Tibial artery (tissue), 4 donors: ENCODE measurements at places on chromosomes 1 and 21.

DNA sequence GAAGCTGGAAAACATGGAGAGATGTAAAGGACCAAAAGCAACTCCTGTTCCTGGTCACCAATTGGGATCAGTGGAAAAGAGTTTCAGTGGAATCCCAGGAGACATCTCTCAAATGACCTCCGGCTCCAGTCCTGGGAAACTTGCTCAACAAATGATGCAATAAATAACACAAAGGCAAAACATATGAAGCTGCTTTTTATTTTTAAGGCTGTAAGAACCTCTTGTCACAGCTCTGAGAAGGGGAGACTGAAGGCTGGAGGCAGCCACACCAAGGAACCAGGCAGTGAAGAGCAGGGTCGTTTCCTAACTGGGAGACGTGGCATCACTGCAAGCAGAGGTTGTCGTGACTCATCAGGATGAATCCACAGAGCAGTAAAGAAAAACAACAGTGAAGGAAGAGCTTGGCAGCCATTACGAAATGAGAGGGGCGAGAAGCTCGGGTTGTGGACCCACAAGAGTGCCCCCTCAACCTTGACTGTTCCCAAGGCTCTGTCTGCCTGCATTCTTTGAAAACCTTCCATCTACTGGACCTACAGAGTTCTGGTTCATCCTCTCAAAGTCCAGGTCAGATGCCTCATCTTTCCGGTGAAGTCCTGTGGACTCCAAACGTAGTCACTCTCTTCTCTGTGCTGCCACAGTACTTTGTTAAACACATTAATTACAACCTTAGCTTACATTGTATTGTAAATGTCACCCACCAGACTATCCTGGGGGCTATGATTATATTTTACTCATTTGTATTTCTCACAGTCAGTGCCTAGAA, 32.1 kb downstream of the JAK1 start:
- H3K4me3 ChIP-seq, result no peak overlapping the region
- peak; percentile 41 for DNase-seq
- peak overlapping the region; percentile 70 for H3K27ac ChIP-seq
- peaks cover 32% of the 10 kb centered on the region for H3K4me1 ChIP-seq
- no peaks in the 10 kb centered on the region for H3K27me3 ChIP-seq
- no peaks in the 10 kb centered on the region for H3K36me3 ChIP-seq

DNA sequence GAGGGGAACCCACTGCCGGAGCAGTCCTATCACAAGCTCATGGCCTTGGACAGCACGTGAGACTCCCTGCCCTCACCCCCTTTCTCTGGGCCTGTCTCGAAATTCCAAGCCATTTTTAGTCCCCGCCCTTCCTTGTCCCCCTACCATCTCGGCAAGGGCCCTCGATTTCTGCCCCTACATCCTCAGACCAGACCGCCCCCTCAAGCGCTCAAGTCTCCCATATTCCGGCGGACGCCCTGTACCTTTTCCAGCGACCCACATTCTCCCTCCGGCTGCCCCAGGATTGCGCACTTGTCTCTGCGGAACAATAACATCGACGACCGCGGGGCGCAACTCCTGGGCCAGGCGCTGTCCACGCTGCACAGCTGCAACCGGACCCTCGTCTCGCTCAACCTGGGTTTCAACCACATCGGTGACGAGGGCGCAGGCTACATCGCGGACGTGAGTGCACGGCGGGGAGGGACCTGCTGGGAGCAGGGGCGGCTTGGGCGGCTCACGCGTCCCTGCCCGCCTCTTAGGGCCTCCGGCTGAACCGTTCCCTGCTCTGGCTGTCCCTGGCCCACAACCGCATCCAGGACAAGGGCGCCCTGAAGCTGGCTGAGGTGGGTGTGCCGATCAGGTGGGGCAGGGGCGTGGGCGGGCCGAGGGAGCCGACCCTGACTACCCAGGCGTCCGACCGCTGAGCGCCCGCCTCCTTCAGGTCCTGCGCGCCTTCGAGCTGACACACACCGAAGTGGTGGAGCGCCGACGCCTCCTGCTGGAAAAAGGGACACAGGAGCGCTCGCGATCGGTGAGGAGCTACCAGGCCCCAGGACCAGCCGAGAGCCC, 7.0 kb downstream of the LRRC71 start:
- peak overlapping the region; percentile 39 for H3K4me3 ChIP-seq
- no peak overlapping the region for H3K27ac ChIP-seq
- DNase-seq, result peak; percentile 54
- H3K27me3 ChIP-seq, result peaks cover 66% of the 10 kb centered on the region
- peaks cover 23% of the 10 kb centered on the region for H3K4me1 ChIP-seq
- no peaks in the 10 kb centered on the region for H3K36me3 ChIP-seq

GRCh38 chr1:37561133-37562132, 4.7 kb downstream of the DNALI1 start:
- no peak overlapping the region for H3K27ac ChIP-seq
- no peaks in the 10 kb centered on the region for H3K27me3 ChIP-seq
- peaks cover 14% of the 10 kb centered on the region for H3K36me3 ChIP-seq
- no peak for DNase-seq
- H3K4me1 ChIP-seq, result no peaks in the 10 kb centered on the region

DNA sequence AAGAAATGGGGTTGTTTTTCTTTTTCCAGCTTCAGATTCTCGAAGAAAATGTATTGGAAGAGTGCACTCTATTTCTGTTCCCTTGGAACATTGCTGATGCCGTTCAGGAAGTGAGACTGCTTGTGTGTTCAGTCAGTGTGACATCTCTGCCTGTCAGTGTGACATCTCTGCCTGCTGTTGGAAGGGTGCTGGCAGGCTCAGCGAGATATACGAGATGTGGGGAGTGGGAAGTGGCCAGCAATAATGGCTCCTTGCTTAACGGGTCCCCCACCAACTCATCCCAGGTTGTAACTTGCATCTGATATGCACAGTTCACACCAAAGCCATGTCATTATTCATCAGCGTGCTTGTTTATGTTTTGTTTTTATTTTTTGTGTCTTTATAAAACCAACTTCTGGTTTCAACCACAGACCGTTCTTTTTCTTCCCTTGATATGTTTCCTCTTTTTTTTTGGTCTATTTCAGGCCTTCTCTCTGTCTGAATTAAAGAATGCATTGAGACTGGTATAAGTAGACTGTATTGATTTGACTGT, 145.4 kb downstream of the GALNT2 start:
- peak overlapping the region; percentile 77 for H3K27ac ChIP-seq
- no peak overlapping the region for H3K4me3 ChIP-seq
- H3K27me3 ChIP-seq, result no peaks in the 10 kb centered on the region
- DNase-seq, result no peak
- H3K4me1 ChIP-seq, result peaks cover 87% of the 10 kb centered on the region

GRCh38 chr1:213083112-213083445, 32.0 kb downstream of the RPS6KC1 start:
- H3K27me3 ChIP-seq, result no peaks in the 10 kb centered on the region
- no peak overlapping the region for H3K27ac ChIP-seq
- H3K36me3 ChIP-seq, result peaks cover 44% of the 10 kb centered on the region

DNA sequence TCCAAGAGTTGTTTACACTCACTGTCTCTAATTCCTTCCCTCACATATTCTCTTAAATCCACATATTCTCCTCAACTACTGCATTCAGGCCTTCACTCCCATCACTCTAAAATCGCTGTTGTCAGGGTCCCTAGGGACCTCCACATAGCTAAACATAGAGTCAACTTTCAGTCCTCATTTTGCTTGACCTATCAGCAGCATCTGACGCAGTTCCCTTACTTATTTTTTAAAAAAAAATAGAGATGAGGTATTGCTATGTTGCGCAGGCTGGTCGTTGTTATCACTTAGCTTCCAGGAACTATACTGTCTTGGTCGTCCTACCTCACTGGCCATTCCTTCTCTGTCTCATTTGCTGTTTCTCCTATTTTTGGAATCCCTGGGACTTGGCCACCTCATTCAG, 11.7 kb upstream of the PLEKHO1 start:
- H3K27ac ChIP-seq, result peak overlapping the region; percentile 52
- no peak for DNase-seq
- no peaks in the 10 kb centered on the region for H3K27me3 ChIP-seq
- H3K4me1 ChIP-seq, result peaks cover 3% of the 10 kb centered on the region

GRCh38 chr1:205325334-205325884, 3.9 kb upstream of the NUAK2 start:
- no peaks in the 10 kb centered on the region for H3K27me3 ChIP-seq
- H3K4me1 ChIP-seq, result no peaks in the 10 kb centered on the region
- H3K27ac ChIP-seq, result no peak overlapping the region
- DNase-seq, result peak; percentile 48
- H3K4me3 ChIP-seq, result no peak overlapping the region
- H3K36me3 ChIP-seq, result no peaks in the 10 kb centered on the region

DNA sequence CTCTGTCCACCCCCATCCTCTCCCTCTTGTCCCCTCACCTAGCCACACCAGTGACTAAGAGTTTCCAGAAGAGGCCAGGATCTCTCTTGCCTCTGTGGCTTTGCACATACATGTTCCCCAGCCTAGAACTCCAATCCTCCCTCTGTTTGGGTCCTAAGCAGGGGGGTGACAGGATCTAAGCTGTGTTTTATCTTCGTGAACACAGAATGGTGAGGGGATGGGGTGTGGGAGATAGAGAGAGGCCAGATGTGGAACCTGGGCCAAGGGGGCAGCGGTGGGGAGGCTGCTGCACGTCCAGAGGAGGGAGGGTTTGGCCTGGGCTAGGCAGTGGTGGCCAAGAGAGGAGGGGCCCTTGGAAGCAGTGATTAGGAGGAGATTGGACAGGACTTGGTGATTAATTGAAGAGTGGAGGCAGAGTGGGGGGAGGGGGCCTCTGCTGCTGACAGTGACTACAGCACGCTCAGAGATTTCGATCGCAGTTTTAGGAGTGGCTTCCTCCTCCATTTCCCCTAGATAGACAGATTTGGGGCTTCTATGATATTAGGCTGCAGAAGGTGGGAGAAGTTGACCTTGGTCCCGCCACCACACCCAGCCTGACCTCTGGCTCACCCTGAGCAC, 17.1 kb upstream of the ADGRB2 start:
- no peaks in the 10 kb centered on the region for H3K4me1 ChIP-seq
- DNase-seq, result no peak
- H3K27me3 ChIP-seq, result no peaks in the 10 kb centered on the region

DNA sequence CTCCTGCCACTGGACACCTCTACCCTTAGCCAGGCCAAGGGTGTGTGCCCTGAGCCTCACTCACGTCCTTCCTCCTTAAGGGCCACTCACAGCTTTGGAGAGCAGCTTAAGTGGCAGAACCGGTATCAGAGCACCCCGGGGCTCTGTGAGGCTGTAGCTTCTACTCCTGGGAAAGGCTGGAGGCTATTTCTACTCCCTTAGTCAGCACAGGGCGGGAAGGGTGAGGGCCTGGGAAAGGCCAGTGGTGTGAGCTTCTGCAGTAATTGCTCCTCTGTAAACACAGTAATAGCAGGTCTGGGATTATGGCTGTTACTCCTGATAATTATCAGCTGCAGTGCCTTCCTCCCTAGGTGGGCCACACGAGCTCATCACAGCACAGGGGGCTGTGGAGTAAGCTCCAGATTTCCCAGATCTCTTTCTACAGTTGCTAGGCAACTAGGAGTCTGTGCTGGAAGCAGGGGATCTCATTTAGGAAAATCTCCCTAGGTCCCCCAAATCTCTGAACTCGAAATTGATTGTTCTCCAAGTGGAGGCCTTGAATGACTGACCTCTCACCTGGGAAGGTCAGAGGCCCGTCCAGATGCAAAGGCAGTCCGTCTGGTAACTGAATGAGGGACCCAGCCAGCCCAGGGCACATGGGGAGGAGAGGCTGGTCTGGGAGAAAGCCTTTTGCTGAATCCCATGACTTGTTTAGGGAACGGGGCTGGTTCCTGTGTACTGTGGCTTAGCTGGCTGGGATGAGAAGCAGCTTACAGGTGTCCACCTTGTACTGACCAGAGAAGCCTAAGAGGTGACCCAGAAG, 29.3 kb downstream of the IER5 start:
- H3K4me1 ChIP-seq, result no peaks in the 10 kb centered on the region
- H3K4me3 ChIP-seq, result no peak overlapping the region
- no peak overlapping the region for H3K27ac ChIP-seq
- no peaks in the 10 kb centered on the region for H3K27me3 ChIP-seq
- H3K36me3 ChIP-seq, result no peaks in the 10 kb centered on the region
- no peak for DNase-seq

GRCh38 chr1:64866689-64867088, 99.7 kb downstream of the JAK1 start:
- H3K4me1 ChIP-seq, result no peaks in the 10 kb centered on the region
- H3K27ac ChIP-seq, result no peak overlapping the region
- DNase-seq, result no peak
- peaks cover 64% of the 10 kb centered on the region for H3K36me3 ChIP-seq
- no peak overlapping the region for H3K4me3 ChIP-seq

GRCh38 chr21:38787461-38788274, 18.1 kb upstream of the ETS2 start:
- no peaks in the 10 kb centered on the region for H3K27me3 ChIP-seq
- no peak for DNase-seq
- H3K4me1 ChIP-seq, result no peaks in the 10 kb centered on the region
- no peak overlapping the region for H3K27ac ChIP-seq
- no peak overlapping the region for H3K4me3 ChIP-seq

GRCh38 chr1:87318056-87318650, 10.5 kb upstream of the LMO4 start:
- no peaks in the 10 kb centered on the region for H3K27me3 ChIP-seq
- no peaks in the 10 kb centered on the region for H3K4me1 ChIP-seq
- H3K27ac ChIP-seq, result no peak overlapping the region
- H3K4me3 ChIP-seq, result no peak overlapping the region
- no peak for DNase-seq
